ENCODE measurements at places on chromosomes 11 and 22.
A peak's percentile ranks its signal among the peaks of the same experiment; 100 is the strongest.

GRCh38 chr11:61109671-61110070 lies 7.4 kb downstream of the CD5 start:
- DNase-seq, result no peak

- no peak for DNase-seq
Measured at GRCh38 chr11:130581646-130582045, 133.2 kb downstream of the ADAMTS15 start.

GRCh38 chr11:33135216-33135615 lies 26.1 kb downstream of the CSTF3 start:
- no peak for DNase-seq

DNA sequence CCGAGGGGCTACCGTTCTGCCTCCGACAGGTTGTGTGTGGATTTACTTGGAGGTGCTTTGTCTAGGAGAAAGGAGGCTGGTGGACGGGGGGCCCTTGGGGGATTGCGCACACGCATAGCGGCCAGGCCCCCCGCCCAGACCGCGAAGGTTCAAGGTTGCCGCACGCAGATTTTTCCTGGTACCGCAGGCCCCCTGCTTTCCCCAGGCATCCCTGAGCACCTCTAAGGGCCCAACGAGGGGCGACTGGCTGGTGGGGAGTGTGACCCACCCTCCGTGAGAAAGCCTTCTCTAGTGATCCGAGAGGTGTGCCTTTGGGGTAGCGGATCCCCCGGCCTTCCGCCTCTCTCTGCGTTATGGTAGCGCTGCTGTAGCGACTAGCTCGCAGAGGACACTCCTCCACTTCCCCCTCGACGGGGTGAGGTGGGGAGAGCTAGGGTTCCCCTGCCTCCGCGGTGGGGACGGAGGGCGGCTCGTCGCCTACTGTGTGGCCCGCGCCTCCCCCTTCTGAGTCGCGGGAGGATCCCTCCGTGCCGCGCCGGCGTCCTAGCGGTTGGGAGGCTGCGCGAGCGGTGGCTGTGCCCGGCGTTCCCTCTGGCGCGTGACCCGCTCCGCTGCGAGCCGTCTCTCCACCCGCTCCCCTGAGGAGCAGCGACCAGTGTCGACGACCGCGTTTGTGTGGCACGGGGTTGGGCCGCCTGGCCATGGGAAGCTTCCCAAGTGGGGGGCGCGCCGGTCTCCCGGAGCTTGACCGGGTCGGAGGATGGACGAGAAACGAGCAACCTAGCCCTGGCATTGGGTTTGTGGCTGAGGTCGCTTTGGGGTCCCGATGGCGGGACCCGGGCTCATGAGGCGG lies 3900.0 kb upstream of the OR11H1 start:
- no peak for DNase-seq

GRCh38 chr22:18078329-18079041 lies 695 bp downstream of the PEX26 start:
- DNase-seq, result peak; percentile 32
